Kidney (tissue), 22 donors: ENCODE measurements at places on chromosomes 2 and 18. TPM values are rescaled to one million over a fixed set of nuclear protein-coding genes. Genes with fewer than 3 reads are reported as not detected.

Gene DYNC1I2
- 108 TPM for total RNA-seq

Gene NAT8
- total RNA-seq: 94.4 TPM

Gene PLCL1
- total RNA-seq: 14.7 TPM

Gene SCYGR4
- not detected for total RNA-seq

Gene EHBP1
- total RNA-seq: 42.7 TPM

Gene PPP1R1C
- 2.5 TPM for total RNA-seq

Gene COL6A3
- total RNA-seq: 59.5 TPM

Gene SLC16A14
- total RNA-seq: 6.6 TPM

Gene GREB1
- 0.98 TPM for total RNA-seq

Gene IL1RL2
- total RNA-seq: 1.4 TPM

Gene TXNDC2
- 0.16 TPM for total RNA-seq

Gene POTEI
- total RNA-seq: not detected

Gene COL4A3
- 48.8 TPM for total RNA-seq

Gene PSMA8
- total RNA-seq: not detected

Gene ALK
- 0.13 TPM for total RNA-seq

Gene CACNB4
- total RNA-seq: 2.2 TPM

Gene UGT1A3
- 0.57 TPM for total RNA-seq

Gene TM4SF20
- not detected for total RNA-seq

Gene LYG2
- not detected for total RNA-seq

Gene MTA3
- total RNA-seq: 35.2 TPM

Gene BMPR2
- 66.9 TPM for total RNA-seq

Gene FARP2
- total RNA-seq: 50.5 TPM

Gene SH3BP4
- 52.9 TPM for total RNA-seq

Gene AKAIN1
- total RNA-seq: not detected

Gene KIDINS220
- 56.6 TPM for total RNA-seq

Gene IKZF2
- total RNA-seq: 12.4 TPM

Gene CRACDL
- total RNA-seq: 14.8 TPM

Gene LIMS3
- 1.5 TPM for total RNA-seq

Gene SP140
- 7.3 TPM for total RNA-seq

Gene COBLL1
- 205 TPM for total RNA-seq

Gene CAPG
- total RNA-seq: 377 TPM

Gene LYPD6
- total RNA-seq: 1.1 TPM

Gene DPP4
- total RNA-seq: 74.8 TPM

Gene RETSAT
- 53.9 TPM for total RNA-seq

Gene B3GNT7
- total RNA-seq: 9.3 TPM

Gene ACMSD
- total RNA-seq: 44.0 TPM

Gene PDE11A
- 0.82 TPM for total RNA-seq

Gene SERPINB2
- not detected for total RNA-seq

Gene CNTNAP5
- total RNA-seq: 0.50 TPM

Gene TUBA4B
- 0.98 TPM for total RNA-seq

Gene B3GNT2
- 35.0 TPM for total RNA-seq

Gene ERFE
- total RNA-seq: 61.4 TPM

Gene MAP2
- total RNA-seq: 11.4 TPM

Gene UPP2
- total RNA-seq: 0.19 TPM

Gene CYBRD1
- 57.3 TPM for total RNA-seq

Gene INHBB
- 3.7 TPM for total RNA-seq

Gene PRKAG3
- not detected for total RNA-seq

Gene UGT1A4
- 1.1 TPM for total RNA-seq

Gene DSC2
- 19.8 TPM for total RNA-seq

Gene ARHGAP15
- 23.1 TPM for total RNA-seq
